ENCODE measurements at places on chromosomes 16 and 17. TPM values are rescaled to one million over a fixed set of nuclear protein-coding genes. Genes with fewer than 3 reads are reported as not detected.

EIF3CL gene
- 84.0 TPM for total RNA-seq

HEATR9 gene
- 0.27 TPM for total RNA-seq

PABPN1L gene
- not detected for total RNA-seq

FHOD1 gene
- total RNA-seq: 59.2 TPM

ARL5C gene
- total RNA-seq: 0.15 TPM

TEX14 gene
- total RNA-seq: 0.27 TPM

RAD51D gene
- 41.6 TPM for total RNA-seq

KRTAP4-3 gene
- not detected for total RNA-seq

KCNH6 gene
- total RNA-seq: not detected

ODAD4 gene
- 0.40 TPM for total RNA-seq

CLEC18C gene
- 0.64 TPM for total RNA-seq

C17orf107 gene
- total RNA-seq: 0.77 TPM

SEPTIN12 gene
- not detected for total RNA-seq

GLP2R gene
- total RNA-seq: not detected

RNF43 gene
- 0.12 TPM for total RNA-seq

MMP25 gene
- total RNA-seq: 18.1 TPM

FN3K gene
- total RNA-seq: 4.2 TPM

ITPRIPL2 gene
- 2.3 TPM for total RNA-seq

TMUB2 gene
- 36.6 TPM for total RNA-seq

CRISPLD2 gene
- 0.27 TPM for total RNA-seq

NPIPA3 gene
- 3.1 TPM for total RNA-seq

FOXK2 gene
- total RNA-seq: 59.6 TPM

LAT gene
- 365 TPM for total RNA-seq

MYLK3 gene
- 0.50 TPM for total RNA-seq

HCRT gene
- not detected for total RNA-seq

ZNF598 gene
- 56.5 TPM for total RNA-seq

TMEM235 gene
- total RNA-seq: not detected

SMTNL2 gene
- not detected for total RNA-seq

TBC1D3K gene
- not detected for total RNA-seq

TEKT1 gene
- total RNA-seq: not detected

MYH11 gene
- total RNA-seq: 0.04 TPM

CDH13 gene
- total RNA-seq: not detected

NPIPB9 gene
- total RNA-seq: 2.5 TPM

KRTAP2-2 gene
- not detected for total RNA-seq

NECAB2 gene
- total RNA-seq: not detected

FOXJ1 gene
- 0.20 TPM for total RNA-seq

GTF3C1 gene
- 52.9 TPM for total RNA-seq

DNAH9 gene
- not detected for total RNA-seq

WNK4 gene
- total RNA-seq: 0.47 TPM

PTX4 gene
- not detected for total RNA-seq

RNF135 gene
- 6.1 TPM for total RNA-seq

TP53TG3F gene
- not detected for total RNA-seq
